AG04449 (cell line): ENCODE measurements at places on chromosomes 2 and 18.

DNA sequence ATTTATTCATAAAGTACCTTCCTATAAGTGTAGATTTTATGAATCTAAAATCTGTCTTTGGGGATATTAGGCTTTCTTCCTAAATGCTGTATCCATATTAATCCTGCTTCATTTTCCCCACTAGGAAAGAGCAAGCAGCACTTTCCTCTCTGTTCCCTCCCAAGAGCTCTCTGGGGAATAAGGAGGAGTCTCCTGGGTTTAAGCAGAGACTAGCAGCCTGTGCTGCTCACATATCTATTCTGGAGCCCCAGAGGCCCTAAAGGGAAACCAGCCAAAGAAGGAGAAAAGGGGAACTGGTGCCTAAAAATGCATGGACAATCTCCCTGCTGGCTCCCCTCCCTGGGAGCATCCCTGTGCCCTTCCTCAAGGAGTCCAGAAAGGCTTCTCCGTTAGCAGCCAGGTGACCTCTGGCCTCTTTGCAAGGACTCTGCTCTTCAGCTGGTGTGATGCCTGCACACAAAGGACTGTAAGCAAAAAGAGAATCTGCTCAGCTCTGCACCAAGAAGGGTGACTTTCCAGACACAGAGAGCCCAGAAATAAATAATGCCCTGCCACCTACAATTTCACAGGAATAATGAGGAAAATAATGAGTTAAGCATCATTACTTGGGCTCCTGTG, 270.6 kb downstream of the SS18 start:
- DNase-seq, result no peak

- DNase-seq, result no peak
These were observed 222.7 kb downstream of the PIEZO2 start for GRCh38 chr18:10926621-10927161.

GRCh38 chr2:34143149-34143548, 544.0 kb upstream of the FAM98A start:
- DNase-seq, result no peak

DNA sequence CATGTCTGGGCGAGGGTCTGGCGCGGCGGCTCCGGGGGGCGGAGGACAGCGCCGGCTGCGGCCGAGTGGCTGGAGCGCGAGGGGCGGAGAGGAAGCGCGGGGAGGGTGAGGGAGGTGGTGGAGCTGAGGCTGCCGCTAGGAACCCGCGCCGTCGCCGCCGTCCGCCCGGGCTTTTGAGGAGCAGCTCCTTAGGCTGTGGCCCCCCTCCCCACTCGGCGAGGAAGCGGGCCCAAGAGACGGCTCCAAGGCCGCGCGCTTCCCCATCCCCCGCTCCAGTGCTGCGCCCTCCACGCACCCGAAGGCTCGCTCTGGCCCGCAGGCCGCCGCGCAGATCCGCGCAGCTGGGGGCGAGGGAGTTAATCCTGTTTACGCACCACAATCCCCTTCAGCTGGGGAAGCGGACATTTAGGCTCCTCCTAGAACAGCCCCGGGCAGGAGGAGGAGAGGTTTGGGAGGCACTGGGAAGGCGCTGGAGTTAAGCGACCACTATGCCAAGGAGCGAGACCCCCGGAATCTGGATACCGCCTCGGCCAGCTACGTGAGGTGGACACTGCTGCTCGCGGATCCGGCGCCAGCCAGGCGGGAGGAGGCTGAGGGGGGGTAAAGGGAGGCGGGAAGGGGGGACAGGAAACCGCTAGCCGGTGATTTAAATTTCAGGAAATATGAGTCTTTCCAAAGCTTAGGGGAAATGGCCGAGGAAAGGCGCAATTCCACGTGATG, at the start of gene CNRIP1:
Gene CNRIP1, minus strand, starts transcription at position 552 of the 720 bp plus-strand sequence. Its CDS starts 549 bp downstream, at position 3.
- DNase-seq, result no peak

DNA sequence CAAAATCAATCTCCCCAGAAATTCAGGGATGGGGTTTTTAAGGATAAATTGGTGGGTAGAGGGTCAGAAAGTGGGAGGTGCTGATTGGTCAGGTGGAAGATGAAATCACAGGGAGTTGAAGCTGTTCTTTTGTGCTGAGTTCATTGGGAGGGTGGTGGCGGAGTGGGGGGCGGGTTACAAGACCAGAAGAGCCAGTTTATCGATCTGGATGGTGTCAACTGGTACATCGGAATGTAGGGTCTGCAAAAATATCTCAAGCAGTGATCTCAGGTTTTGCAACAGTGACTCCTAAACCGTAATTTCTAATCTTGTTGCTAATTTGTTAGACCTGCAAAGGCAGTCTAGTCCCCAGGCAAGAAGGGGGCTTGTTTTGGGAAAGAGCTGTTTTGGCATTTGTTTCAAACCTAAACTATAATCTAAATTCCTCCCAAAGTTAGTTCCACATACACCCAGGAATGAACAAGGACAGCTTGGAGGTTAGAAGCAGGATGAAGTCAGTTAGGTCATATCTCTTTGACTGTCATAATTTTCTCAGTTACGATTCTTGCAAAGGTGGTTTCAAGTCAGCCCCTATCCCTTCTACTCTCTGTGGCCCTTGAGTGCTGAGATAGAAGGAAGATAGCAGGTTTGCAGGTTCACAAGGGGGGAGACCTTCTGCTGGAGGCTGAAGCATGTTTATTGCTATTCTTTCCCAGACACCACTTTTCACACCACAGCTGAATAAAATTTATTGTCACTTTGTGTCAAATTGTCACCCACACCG, 12.3 kb upstream of the CXXC1 start:
- no peak for DNase-seq

DNA sequence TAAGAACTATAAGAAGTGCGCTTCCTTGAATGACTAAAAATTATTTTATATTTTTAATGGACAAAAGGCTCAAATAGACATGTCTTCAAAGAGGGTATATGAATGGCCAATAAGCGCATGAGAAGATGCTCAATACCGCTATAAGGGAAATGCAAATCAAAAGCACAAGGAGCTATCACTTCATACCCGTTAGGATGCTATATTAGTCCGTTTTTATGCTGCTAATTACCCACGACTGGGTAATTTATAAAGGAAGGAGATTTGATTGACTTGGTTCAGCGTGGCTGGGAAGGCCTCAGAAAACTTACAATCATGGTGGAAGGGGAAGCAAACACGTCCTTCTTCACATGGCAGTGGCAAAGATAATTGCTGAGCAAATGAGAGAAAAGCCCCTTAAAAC, 20.5 kb upstream of the PPP4R1 start:
- DNase-seq, result no peak

DNA sequence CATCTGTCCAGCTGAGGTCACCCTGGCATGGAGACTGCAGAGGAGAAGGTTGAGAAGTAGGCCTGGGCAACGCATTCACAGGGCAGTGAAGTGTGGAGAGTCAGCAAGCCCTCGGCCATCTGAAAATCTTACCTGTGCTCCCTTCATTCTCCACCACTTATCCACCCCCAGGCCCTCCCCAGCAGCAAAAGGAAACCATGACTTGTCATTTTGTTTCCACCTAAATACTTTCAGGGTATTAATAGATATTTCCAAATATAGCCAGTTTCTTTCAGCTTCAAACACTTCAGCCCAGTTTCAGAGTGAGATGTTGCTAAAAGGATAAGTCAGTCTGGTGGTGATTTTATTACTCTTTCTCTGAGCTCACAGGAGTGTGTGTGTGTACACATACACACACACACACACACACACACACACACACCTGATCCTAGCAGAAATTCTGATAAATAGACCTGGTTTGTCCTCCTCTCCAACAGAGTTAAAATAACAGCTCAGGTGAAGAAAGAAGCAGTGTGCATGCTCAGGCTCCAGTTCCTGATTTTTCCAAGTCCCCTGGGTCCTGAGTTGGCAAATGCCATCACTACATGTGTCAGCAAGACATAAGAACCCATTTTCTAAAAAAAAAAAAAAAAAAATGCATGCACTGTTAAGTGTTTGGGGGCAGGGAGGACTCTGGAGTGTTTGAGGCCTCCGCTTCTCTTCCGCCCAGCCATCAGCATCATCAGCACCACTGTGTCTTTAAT, 82.8 kb downstream of the LOXHD1 start:
- no peak for DNase-seq

GRCh38 chr2:74373985-74374384, 6.1 kb downstream of the DCTN1 start:
- DNase-seq, result no peak

- no peak for DNase-seq
These were observed 135.6 kb upstream of the CCDC195 start for GRCh38 chr2:224851811-224852210.

DNA sequence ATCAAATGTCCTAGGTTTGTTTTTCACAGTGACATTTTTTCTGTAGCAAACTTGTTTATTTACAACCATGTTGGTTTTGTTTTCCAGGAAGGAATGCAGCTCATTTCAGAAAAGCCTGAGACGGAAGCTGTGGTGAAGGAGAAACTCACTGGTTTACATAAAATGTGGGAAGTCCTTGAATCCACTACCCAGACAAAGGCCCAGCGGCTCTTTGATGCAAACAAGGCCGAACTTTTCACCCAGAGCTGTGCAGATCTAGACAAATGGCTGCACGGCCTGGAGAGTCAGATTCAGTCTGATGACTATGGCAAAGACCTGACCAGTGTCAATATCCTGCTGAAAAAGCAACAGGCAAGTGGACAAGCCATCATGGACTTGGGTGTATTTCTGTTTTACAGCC, 79.2 kb upstream of the EML6 start:
- DNase-seq, result no peak

- no peak for DNase-seq
These were observed 254.1 kb upstream of the SMIM21 start for GRCh38 chr18:75681538-75682115.

- DNase-seq, result no peak
These were observed 162.5 kb downstream of the RAD51AP2 start for GRCh38 chr2:17355608-17356329.

- DNase-seq, result no peak
These were observed 59.3 kb downstream of the EMILIN2 start for GRCh38 chr18:2905854-2906703.

DNA sequence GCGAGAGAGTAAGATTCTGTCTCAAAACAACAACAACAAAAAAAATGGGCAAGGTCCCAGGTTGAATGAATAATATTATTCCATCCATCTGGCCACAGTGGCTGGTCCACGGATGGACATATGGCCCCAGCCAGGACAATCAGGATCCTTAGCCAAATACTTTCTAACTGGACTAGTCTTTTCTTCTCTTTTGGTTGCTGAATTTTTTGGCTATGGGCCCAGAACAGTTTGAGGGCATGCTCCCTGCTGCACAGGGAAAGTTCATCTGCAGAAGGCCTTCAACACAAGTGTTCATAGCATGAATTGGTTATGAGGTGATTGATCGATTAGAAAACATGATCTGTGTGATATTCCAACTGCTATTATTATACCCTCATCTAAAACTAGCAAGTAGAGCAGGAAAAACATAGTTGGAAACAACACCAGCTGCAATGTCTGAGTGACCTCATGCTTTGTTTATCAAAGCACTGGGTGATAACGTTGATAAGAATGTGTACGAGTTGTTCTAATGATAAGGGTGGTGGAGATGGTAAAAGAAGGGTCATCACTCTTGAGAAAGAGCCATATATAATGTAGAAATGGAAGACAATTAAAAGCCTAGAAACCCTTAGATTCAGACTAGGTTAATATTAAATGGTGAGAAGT, 47.8 kb upstream of the RNF103 start:
- DNase-seq, result no peak

GRCh38 chr18:75898651-75899050, 471.1 kb upstream of the SMIM21 start:
- DNase-seq, result no peak

DNA sequence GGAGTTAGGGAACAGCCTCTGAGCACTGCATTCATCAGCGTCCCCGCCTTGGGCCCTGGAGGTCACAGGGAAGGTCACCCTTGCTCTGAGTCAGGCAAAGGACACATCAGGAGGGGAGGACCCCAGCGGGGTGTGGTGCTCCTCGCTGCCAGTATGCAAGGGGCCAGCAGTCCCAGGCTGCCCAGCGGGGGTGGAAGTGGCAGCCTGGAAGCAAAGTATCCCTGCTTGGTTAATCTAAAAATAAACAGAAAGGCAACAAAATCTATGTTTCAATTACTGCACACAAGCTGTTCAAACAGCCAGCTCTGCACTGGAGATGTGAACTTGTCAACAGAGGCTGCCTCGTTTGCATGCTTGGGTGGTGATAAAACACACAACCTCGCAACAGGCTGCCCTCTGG, 164.1 kb downstream of the KLHL29 start:
- DNase-seq, result no peak

- DNase-seq, result no peak
These were observed 20.8 kb downstream of the DOK1 start for GRCh38 chr2:74575320-74575719.

DNA sequence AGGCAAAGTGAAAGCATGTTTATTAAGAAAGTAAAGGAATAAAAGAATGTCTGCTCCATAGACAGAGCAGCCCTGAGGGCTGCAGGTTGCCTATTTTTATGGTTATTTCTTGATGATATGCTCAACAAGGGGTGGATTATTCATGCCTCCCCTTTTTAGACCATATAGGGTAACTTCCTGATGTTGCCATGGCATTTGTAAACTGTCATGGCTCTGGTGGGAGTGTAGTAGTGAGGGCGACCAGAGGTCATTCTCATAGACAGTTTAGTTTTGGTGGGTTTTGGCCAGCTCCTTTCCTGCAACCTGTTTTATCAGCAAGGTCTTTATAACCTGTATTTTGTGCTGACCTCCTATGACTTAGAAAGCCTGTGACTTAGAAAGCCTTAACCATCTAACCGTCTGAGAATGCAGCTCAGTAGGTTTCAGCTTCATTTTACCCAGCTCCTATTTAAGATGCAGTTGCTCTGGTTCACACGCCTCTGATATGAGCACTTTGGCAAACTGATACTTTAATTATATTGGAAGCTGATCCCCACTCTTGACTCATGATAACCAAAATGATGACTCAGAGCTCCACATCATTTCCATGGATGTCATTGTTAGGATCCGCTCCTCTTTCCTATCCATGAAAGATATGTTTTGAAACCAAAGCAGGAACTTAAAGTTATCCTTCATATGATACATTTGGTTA, 14.5 kb upstream of the ERMN start:
- DNase-seq, result no peak

GRCh38 chr2:31996571-31997150, 14.1 kb downstream of the MEMO1 start:
- no peak for DNase-seq

DNA sequence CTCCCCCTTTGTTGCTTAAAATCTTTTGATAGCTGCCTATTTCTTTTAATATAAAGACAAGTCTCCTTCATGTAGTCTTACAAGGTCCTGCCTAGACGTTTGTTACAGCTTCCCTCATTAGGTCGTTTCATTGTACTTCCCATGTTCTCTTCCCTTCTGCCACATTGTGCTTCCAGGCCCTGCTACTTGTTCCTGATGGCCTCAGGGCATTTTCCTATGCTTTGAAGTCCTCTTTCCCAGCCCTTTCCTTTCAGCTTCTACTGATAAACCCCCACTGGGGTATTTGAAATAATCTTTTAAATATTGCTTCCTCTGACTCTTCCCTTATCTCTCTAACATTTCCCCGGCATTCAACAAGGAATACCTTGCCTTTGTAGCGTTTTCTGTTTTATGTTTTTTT, 67.4 kb downstream of the UBE2E3 start:
- DNase-seq, result no peak

- no peak for DNase-seq
These were observed 108.8 kb downstream of the SPHKAP start for GRCh38 chr2:228072669-228073068.

GRCh38 chr2:218261423-218262236, 815 bp downstream of the GPBAR1 start:
- DNase-seq, result no peak
